B cell (primary cell): ENCODE measurements at places on chromosomes 16 and 17.

GRCh38 chr16:73544826-73545225 is 496.9 kb upstream of the ZFHX3 start:
- DNase-seq = no peak

- DNase-seq = no peak
These were observed 89.3 kb upstream of the CHMP6 start for GRCh38 chr17:80902197-80902962.

GRCh38 chr16:68652659-68653058 is 7.5 kb downstream of the CDH3 start:
- no peak for DNase-seq

- DNase-seq = no peak
These were observed 8.5 kb downstream of the PECAM1 start for GRCh38 chr17:64382061-64382583.

GRCh38 chr16:81623365-81624102 is 155.6 kb upstream of the PLCG2 start:
- DNase-seq = peak; percentile 70

- DNase-seq = no peak
These were observed 13.8 kb downstream of the GCGR start for GRCh38 chr17:81817758-81818147.

GRCh38 chr16:75080205-75081029 is 36.2 kb downstream of the LDHD start:
- DNase-seq = no peak

DNA sequence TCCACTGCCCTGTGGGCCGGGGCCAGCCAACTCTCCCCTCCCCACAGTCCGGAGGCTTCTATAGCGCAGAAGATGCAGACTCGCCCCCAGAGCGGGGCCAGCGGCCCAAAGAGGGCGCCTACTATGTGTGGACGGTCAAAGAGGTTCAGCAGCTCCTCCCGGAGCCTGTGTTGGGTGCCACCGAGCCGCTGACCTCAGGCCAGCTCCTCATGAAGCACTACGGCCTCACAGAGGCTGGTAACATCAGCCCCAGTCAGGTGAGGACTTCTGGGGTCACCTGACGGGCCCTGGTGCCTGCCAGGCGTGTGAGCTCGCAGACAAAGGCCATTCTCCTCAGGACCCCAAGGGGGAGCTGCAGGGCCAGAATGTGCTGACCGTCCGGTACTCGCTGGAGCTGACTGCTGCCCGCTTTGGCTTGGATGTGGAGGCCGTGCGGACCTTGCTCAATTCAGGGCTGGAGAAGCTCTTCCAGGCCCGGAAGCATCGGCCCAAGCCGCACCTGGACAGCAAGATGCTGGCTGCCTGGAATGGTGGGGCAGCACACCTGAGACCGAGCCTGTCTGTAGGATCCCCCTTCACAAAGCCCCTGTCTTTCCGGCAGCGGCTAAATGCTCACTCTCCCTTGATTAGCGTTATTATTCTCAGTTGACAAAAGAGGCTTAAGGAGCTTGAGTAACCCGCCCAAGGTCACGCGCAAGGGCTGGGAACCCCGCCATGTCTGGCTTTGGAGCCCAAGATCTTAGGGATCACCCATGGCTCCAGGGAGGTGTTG is 3.9 kb downstream of the SPATA20 start:
- DNase-seq = no peak

DNA sequence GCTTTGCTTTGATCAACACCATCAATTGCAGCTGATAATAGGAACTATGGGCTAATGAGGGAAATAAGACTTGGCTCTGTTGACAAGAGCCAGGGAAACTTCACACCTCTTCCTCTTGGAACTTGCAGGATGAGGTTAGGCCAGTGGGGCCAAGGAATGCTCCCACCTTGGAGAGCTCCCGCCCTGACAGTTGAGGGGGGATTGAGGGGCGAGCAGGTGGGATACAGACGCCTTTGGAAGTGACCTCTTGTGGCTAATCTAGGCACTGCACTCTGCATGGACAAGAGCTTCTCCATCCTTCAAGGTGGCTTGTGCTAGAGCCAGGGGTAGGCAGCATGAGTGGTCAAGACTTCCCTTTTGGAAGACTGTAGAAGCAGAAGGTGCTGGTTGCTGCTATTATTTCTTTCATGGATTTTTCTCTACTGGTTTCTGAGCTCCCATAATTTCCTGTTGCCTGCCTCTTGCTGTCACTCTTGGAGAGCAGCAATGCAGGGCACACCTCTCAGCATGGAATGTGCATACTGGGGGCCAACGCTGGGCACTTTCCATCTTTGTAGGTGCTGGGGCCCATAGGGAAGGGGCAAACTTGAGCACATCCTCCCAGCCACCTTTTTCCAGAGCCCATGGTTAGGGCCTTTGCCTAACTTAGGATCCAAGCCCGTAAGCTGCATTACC is 2.3 kb upstream of the PHF12 start:
- DNase-seq = peak; percentile 72

DNA sequence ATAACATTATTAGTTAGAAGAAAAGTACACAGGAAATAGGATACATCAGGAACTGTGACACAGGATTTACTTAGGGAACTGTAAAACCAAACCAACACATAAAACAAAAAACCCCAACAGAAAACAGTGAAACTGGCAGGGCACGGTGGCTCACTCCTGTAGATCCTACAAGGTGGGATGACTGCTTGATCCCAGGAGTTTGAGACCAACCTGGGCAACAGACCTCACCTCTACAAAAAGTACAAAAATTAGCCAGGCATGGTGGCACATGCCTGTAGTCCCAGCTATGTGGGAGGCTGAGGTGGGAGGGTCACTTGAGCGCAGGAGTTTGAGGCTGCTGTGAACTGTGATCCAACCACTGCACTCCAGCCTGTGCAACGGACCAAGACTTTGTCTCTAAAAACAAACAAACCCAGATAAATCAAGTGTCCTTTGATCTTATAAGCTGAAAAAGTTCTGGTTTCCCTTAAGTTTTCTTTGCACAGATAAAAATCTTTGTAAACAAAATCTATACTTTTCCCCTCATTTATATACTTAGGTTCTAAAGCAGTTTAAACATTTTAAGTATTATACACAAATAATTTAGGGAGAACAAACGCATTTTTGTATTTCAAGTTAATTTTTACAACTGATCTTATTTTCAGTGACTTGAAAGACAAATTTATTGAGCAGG is 111.5 kb upstream of the TOB1 start:
- DNase-seq = no peak

DNA sequence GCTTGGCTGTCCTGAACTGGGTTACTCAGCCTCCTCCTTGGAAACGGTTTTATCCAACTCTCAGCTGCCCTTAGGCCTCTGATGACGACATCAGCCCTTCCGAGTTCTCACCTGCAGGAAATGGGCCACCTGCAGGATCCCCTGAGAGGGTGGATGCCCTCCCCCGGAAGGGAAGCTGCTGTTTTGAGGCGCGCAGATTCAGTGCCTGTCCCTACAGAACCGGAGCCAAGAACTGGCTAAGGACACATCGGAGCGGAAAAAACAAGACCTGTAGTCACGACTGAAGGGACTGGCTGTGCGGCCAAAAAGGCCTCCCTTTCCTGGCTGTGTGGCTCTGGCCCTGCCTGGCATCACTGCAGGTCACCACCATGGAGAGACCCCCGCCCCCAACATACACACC is 11.7 kb upstream of the C16orf95 start:
- DNase-seq = no peak

DNA sequence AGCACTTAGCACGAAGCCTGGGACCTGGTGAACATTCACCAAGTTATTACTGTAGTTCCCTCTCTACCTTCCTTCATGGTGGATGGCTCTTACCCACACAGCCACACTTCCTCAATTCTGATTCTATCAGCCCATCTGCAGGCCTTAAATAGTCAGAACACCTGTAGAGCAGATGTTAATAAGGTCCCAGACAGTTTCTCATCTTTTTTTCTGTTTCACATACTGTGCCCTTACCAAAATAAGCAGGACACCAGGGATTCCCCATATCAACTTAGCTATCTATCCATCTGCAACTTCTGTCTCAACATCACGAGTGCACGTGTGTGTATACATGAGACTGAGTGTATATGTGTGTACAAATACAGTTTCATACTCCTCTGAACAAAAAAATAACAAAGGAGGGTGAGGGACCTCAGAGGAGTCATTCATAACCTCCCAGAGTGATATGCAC is 2.8 kb downstream of the RECQL5 start:
- DNase-seq = peak; percentile 91
